NCI-H748 treated with DMSO at 0.1 percent for 48 hours (cell line): ENCODE measurements at places on chromosomes 11 and 22.
A peak's percentile ranks its signal among the peaks of the same experiment; 100 is the strongest.

DNA sequence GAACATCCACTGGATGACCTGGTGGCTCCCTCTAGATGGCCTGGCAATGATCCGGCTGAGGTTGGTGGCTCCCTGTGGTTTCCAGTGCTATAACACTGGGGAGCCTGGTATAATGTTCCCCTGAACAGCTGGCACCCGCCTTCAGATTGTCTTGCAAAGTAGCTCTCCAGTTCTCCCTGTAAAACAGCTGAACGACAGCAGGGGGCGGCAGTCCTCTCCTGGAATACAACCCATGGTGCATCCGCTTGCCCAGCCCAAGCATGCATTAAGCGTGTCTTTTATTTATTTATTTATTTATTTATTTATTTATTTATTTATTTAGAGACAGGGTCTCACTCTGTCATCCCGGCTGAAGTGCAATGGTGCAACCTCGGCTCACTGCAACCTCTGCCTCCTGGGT, 258.9 kb downstream of the BUD13 start:
- DNase-seq: no peak

- DNase-seq: peak; percentile 13
Measured at GRCh38 chr11:44133335-44133946, 38.0 kb downstream of the EXT2 start.

DNA sequence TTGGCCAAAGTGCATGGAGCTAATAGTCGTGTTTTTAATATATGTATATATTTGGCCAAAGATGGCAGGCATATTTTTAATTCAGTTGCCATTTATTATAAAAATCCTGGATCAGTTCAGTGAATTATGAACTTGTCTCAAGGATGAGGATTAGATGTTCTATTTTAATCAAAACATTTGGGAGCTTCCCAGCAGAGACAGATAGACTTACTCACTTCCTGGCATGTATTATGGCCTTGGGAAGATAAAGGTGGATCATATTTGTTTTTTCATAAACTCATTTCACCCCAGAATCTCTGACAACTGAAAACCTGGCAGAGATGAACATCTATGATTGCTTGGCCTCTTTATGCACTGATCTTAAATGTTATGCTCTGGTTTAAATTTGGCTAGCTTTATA, 148.8 kb downstream of the NCAM1 start:
- DNase-seq: no peak

GRCh38 chr11:119741369-119742262, 12.6 kb upstream of the NECTIN1 start:
- DNase-seq: no peak

DNA sequence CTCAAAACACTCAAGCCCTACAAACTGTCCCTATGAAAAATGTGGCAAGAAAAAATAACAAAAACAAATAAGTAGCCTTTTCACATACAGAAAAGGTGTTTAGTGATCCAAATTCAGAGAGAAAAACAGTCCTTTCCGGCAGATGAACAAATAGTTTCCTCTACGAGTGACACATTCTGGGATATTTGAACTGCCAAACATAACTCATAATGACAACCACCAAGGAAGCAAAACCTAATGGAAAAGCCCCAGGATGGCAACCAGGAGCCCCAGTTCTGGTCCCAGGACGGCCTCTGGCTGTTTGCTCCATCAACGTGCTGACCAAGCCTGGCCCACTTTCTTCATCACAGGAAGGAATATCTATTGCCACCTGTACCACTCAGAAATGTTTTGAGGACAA, 6.0 kb downstream of the PACSIN2 start:
- no peak for DNase-seq

DNA sequence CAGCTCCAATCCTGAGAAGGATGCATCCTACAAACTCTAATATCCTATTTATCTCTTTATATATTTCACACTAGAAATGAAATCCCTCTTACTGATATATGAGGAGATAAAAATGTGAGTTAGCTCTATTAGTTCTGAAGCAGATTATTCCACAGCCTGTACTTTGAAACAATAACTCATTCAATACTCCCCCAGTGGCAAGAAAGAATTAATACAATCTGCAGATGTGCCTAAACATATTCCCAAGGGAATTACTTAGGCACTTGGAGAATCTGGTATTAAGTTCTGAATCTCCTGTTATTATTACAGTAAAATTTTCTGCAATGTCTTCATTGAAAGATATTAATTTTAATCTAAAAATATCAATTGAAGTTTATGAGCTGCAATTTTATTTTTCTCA, 59.4 kb downstream of the DDI1 start:
- DNase-seq: no peak

DNA sequence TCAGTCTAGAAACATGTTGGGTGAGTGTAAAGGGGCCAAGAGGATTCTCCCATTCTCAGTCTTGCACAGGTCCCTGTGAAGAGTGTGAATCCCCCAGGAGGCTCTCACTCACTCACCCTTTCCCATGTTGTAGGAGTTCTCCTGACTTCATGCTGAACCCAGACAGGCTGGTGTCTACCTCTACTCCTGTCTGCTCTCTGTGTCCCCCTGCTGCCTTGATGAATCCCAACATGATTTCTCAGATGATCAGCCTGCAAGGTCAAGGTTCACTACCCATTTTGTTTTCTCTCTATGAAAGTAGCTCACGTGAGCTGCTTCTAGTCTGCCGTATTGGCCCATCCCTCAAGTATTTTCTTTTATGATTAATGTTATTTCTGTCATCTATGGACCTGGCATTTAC, 500.6 kb downstream of the ETS1 start:
- DNase-seq: no peak

- DNase-seq: no peak
Measured at GRCh38 chr11:109854731-109855130, 238.5 kb upstream of the ZC3H12C start.

DNA sequence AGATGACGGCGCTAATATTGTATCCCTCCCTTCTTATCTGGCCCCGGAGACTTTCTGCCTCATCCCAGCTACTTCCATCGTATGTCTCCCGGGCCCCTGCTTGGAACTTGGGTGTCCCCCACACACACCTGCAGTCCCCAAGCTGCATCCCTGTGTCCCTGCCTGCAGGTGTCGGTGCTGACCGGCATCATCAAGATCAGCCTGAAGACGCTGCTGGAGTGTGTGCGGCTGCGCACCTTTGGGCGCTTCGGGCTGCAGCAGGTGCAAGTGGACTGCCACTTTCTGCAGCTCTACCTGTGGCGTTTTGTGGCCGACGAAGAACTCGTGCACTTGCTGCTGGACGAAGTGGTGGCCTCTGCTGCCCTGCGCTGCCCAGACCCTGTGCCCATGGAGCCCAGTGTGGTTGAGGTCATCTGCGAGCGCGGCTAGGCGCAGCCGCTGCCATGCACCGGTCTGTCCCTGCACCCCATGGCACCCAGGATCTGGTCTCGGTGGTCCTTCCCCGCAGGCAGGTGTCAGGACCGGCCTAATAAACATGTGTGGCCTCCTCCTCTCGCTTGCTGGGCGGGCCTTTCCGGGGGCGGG, 421 bp upstream of the TM7SF2 start:
- DNase-seq: no peak

- no peak for DNase-seq
Measured at GRCh38 chr11:110059706-110060463, 33.3 kb upstream of the ZC3H12C start.

DNA sequence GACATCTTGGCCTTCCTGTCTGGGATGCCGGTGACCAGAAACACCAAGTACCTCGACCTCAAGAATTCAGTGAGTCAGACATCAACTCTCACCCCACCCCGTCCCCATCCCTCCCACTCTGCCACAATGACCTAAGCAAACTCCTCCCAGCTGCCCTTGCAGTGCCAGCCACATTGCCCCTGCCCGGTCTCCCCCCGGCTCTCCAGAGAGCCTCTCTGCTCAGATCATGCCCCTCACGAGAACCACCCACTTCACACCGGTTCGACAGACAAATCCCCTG, 23.6 kb upstream of the MYRF start:
- no peak for DNase-seq

DNA sequence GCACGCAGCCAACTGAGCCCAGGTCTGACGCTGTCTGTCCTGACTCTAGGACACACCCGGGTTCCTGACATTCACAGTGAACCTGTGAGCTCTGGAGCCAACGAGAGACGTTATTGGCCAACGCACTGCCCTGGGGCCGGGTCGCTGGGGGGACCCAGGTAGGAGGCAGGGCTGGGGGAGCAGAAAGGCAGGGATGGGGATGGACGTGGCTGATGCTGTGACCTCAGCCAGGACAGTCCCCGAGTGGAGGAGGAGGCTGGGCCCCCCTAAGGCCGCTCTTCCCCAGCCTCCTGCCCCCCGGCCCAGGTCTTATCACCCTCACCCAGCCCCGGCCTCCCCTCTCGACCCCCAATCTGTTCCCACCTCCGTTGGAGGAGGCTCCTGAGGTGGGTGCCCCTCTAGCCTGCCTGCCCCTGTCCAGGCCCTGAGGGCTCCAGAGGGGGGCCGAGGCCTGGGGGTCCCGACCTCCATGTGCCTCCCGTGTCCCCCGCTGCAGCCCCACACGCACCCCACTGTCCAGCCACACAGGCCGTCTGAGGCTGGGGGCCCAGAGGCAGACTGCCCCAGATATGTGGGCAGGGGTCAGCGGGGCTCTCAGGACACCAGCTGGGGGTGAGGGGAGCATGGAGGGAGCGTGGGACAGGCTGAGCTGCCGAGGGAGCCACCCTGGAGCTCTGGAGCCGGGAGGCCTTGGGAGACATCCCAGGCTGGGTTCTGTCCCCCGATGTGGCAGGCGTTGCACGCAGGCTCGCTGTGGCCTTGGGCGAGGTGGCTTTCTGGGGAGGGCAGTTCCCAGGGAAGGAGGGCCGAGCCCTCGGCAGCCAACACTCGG, 29.2 kb upstream of the MUC5AC start:
- no peak for DNase-seq

- no peak for DNase-seq
Measured at GRCh38 chr22:42332089-42332488, 61.6 kb upstream of the TCF20 start.

- DNase-seq: no peak
Measured at GRCh38 chr11:10725114-10725906, 25.7 kb upstream of the CTR9 start.

DNA sequence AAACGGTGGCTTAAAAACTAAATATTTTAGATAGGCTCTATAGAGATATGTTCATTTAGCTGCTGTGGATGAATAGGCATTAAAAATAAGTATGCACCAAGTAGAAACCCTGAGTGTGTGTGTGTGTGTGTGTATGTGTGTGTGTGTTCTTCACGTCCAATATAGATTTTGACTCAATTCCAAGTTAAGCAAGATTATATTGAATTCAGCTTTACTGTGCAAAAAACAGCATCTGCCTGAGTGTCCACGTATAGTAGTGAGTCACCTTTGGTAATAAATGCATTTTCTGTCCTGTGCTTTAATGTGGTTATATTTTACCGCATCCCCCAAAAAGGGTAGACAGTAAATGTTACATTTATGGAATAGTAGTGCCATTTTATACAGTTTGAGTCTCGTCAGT, 71.2 kb downstream of the PDHX start:
- no peak for DNase-seq

DNA sequence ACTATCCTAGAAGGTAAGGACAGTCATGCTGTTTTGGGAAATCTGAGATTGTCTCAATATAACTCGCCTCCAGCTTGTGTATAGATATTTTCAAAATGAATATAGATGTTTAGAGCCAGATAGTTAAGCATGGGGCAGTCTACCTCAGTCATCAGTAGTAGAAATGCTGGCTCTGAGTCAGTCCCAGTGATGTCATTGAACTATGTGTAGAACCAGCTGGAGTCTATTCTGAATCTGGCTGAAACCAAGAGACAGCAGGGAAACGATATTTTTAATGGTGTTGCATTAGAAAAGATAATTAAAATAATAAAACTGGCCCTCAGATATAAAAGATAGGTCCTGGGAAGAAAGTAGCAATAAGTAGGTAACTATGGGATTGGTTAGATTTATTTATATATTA, 25.9 kb downstream of the PIWIL4 start:
- DNase-seq: no peak

DNA sequence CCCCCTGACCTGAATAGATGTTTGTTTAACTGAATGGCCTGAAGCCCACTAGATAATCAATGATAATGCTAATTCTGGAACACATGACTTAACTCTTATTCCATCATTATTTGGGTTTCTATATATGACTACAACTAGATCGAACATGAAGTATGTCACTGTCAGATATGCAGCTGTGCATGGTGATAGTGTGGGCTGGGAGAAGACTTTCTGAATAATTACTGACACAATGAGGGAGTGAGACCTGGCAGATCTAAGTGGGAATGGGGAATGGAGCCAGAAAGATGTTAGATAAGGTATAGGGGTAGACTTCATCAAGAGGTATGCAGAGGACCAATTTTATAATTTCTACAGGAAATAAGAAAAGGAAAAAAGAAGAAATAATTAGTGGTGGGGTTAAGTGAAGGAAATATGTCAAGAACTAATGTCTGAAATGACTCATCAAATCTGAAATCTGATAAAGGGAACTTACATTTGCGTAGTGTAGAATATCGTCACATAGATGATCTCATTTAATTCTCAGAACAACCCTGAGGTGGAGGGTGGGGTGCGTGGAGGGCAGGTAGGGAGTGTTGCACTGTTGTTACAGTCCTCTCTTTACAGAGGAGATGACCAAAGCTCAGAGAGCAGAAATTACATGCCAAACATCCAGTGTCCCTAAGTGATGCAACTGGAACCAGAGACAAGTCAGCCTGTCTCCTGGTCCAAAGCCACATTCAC, 68.2 kb upstream of the EED start:
- no peak for DNase-seq

- no peak for DNase-seq
Measured at GRCh38 chr11:12258451-12258850, 118.9 kb upstream of the PARVA start.

DNA sequence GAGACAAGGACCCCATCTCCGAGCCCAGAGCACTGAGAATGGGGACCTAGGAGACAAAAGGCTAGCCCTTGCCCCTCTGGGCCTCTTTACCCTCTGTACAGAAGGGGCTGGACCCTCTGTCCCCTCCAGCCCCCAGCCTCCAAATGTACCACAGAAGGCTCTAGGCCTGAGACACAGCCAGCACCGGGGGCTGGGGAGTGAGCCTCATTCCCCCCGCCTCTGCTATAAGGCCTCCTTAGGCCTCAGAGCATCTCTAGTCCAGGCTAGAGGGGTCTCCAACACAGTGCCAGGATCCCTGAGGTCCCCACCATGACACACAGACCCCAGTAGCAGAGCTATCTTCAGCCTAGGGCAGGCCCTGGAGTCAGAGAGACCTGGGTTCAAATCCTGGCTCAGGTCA, 4.8 kb downstream of the SMTN start:
- DNase-seq: no peak

- no peak for DNase-seq
Measured at GRCh38 chr22:31329029-31329428, 17.1 kb downstream of the PATZ1 start.

- DNase-seq: no peak
Measured at GRCh38 chr22:40030026-40030757, 35.4 kb downstream of the FAM83F start.

GRCh38 chr11:111352231-111352746, 26.8 kb downstream of the POU2AF1 start:
- no peak for DNase-seq

GRCh38 chr22:48337957-48338792, 1489.5 kb downstream of the BRD1 start:
- no peak for DNase-seq

- no peak for DNase-seq
Measured at GRCh38 chr11:62856333-62856895, 17.0 kb upstream of the WDR74 start.
